ENCODE measurements at places on chromosomes 16 and 17.

GRCh38 chr17:76556765-76557367, 17.0 kb downstream of the PRCD start:
- no peak for DNase-seq

- peak; percentile 33 for DNase-seq
Observed at GRCh38 chr16:74309789-74310781, 13.5 kb downstream of the PSMD7 start.

GRCh38 chr17:6069539-6070429, at the start of gene WSCD1:
Gene WSCD1, plus strand, starts transcription at chr17:6070379. Its CDS starts 10,280 bp downstream, at chr17:6080659.
- DNase-seq, result no peak

DNA sequence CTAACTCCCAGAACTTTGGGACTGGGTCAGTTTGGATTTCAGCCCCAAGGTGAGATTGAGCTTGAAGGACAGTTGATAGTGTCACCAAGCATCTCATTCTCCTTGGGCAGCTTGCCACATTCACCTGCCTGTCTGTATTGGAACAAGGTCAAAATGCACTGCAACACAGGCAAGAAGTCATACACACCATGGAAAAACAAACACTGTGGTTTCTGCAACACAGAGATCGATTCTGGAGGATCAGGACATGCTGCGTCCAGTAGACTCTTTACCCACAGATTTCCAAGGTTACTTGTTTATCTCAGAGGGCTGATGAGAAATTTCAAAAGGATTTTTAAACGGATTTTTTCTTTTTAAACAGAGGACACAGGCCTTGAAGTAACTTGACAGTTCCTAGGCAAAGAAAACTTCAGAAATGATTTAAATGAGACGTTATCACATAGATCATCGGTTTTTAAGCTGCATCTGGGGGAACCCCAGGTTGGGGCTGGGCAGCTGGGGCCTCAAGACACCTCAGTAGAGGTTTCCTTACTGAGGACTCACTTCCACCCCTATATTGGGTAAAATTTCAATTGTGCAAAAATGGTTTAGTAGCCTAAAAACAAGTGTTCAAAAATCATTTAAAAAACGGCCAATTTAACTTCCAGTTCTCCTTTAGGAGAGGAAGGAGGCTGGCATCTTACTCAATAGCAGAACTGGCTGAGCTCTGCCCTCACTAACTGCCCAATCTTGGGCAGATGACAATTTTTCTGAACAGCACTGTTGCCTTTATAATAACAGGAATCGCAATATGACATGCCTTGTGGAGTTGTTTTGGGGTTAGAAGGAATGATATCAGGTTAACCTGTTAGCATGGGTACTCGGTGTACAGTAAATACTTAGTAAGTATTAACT, 299.3 kb downstream of the XYLT1 start:
- no peak for DNase-seq

- DNase-seq, result no peak
Observed at GRCh38 chr16:67613808-67614207, 31.1 kb upstream of the CARMIL2 start.

Measured in COR-L47 (cell line).